ENCODE measurements at places on chromosomes 3 and 15.

DNA sequence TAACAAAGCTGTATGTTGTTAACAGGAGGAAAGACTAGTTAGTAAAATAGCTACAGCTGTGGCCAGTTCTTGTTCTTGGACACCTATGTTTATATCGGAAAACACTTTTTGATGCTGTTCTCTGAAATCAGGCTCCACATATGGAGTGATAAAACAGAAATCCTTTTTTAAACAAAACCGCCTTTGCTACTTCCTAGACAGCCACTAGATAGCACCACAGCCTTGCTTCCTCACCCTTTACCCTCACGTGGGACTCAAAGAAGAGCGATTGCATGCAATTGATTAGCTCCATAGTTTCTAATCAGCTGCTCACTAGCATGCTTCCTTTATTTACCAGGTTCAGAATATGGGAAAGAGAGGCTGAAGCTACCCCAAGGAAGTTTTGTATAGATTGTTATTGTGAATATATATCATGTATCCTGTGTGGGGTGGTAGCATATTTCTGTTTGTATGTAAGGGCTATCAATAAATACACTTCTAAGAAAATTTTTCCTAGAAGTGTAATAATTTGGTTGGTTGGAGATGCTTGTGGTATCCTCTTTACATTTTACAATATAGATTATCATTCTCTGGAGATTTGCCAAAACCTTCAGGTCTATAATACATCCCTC, 4.3 kb upstream of the MTFMT start:
- no peak for DNase-seq

- DNase-seq: no peak
Measured at GRCh38 chr3:124797426-124797945, 67.2 kb downstream of the UMPS start.

DNA sequence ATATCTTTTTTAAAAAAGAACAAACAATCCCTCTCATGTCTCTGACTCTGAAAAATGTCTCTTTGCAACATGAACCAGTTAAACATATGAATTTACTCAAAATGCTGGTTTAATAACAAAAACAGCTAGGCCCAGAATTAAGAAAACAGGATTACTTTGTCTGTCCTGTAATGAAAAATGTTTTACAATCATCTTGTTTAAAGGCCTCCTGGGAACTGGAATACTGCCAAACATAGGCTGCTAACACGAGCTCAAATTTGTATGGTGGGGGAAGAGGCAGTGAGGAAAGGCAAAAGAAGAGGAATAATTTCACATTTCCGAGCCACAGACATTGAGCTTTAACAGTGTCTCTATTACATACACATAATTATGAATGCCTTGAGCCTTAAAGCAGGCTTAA, 61.7 kb upstream of the PPIB start:
- no peak for DNase-seq

GRCh38 chr3:126510308-126510910, 7.2 kb downstream of the UROC1 start:
- DNase-seq: no peak

DNA sequence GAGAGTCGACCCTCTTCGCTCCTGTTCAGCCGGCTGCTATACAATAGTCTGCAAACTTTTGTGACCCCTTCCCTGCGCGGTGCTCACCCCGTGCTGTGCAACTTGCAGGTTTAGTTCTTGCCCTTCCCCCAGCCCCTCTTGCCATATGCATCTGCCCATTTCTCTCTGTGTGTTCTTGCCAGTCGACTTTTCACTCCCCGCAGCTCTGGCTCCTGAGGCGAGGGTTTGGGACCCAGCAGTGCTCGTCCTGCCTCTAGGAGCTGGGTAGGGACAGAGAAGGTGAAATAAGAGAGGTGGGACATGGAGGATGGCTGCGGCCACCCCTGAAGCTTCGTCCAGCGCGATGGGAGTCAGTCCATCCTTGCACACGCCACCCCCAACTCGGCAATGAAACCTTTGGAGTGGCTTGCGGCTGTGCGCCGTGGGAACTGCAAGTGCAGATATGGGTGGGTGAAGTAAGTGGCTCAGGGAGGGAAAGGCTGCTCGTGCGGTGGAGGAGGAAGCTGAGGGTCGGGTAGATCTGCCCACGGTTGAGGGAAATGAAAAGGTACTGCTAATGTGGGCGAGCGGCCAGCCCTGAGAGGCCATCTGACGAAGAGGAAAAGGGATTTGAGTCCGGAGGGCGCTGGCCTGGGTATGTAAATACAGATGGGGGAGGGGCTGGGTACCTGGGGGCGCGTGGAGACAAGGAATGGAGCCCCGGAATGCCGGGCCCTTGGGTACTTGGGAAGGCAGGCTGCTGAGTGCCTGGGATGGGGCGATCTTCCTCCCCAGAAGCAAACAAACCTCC, 1.0 kb downstream of the LRRC3B start:
- DNase-seq: no peak

- no peak for DNase-seq
Measured at GRCh38 chr15:25435474-25436243, 3.2 kb downstream of the UBE3A start.

- no peak for DNase-seq
Measured at GRCh38 chr3:33403756-33404155, 36.4 kb downstream of the UBP1 start.

- no peak for DNase-seq
Measured at GRCh38 chr15:56234804-56235203, 8.9 kb downstream of the RFX7 start.

Measured in neuronal stem cell (in vitro differentiated cells).